Renal pelvis (tissue), 12 donors: ENCODE measurements at places on chromosomes 1 and 21.

- DNase-seq = no peak
These were observed 17.4 kb upstream of the NBPF1 start for GRCh38 chr1:16630661-16631247.

DNA sequence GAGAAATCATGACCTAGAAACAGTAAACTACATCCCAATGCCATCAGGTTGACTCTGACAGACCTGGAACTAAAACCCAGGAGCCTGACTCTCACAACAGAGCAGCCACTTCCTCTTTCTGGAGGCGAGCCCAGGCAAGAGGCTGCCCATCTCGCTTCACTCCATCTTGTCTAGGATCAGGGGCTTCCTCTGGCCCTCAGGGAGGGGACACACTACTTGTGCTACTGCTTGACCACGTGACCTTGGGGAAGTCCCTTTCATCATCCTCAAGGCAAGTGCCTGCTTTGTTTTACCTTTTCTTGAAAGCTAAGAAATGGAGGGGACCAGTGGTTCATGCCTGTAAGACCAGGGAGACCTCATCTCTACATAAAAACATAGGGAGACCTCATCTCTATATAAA, 2.6 kb upstream of the TENT5B start:
- DNase-seq = no peak

DNA sequence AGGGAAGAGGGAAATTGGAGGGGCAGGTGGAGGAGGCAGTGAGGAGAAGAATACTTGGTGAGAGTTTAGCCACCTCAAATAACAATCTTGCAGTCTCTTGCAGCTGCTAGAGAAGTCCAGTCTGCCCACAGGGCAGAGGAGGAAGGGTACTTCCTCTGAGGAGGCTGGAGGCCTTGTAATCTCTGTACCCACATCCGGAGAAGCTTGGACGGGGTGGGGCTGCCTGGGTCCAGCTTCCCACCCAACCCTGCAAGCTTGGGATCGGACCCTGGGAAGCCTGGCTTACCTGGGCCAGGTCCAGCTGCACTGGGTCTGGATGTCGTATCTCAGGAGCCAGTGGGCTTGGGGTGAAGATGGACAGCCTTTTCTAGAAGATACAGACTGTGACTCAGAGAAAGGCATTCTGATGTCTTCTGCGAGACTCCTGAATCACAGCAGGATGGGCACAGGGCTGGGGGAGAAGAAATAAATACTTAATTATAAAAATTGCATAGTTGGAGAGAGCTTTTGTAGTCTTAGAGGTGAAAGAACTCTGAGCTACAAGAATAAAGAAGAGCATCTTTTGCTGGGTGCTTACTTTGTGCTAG, 111.8 kb upstream of the JUN start:
- DNase-seq = no peak

- no peak for DNase-seq
These were observed 89.5 kb downstream of the NEK7 start for GRCh38 chr1:198246337-198246736.

DNA sequence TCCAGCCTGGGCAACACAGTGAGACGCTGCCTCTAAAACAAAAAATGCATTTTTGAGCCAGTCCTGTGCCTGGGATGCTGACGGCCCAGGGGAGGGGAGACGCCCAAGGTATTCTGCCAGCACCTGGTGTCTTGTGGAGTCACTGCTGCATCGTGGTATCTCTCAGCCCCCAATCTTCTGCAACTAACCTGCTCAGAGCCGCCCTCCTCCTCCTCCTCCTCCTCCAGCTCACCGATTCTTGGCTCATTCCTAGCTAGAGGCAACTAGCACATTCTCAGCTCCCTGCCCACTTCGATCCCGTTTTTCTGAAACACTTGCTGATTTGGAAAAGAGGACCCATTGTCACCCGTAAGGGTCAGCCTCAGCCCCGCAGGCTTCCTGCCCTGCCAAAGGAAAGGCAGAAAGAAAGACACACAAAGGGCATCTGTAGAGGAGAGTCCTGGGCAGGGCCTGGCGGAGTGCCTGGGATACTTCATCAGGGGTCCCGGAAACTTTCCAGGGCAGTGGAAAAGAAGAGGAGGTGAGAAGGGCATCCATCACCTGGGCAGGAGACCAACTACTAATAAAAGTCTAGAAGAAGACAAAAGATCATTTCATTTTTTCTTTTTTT, 20.7 kb downstream of the GPR157 start:
- DNase-seq = no peak

GRCh38 chr1:65003316-65003664, 36.9 kb upstream of the JAK1 start:
- no peak for DNase-seq

DNA sequence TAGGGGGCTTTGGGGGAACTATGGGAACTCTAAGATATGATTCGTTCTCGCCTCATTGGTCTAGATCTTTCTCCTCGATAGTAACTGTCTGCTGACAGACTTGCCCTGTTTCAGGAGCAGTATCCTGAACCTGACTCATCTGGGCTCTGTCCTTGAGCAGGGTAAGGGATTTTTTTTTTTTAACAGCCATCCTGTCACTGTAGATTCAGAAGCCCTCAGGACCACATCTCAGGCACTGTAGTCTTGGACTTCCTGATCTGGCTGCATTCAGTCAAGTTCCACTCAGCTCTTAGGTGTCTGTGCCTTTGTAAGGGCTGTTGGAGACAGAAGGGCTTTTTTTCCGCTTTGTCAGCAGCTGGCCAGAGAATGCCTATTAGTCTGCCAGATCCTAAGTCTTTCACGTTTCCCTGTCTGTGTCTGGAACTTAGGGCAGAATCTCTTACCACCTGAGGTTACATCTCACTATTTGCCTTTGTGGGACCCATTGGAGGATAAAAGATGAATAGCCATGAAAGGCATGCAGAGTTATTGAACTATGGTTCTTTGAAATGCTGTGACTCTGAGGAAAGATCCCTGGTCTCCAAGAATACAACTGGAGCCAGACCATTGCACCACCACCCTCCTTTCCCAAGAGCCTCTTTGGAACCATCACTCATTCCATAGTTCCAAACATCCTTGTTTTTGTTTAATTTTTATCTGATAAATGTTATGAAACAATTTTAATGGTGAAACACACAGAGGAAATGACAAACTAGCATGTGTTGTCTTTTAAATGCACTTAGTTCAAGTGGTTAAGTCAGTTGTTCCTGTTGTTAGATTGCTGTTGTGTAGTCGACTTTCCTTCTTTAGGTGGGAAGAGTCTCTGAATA, 49.7 kb upstream of the MACF1 start:
- no peak for DNase-seq

DNA sequence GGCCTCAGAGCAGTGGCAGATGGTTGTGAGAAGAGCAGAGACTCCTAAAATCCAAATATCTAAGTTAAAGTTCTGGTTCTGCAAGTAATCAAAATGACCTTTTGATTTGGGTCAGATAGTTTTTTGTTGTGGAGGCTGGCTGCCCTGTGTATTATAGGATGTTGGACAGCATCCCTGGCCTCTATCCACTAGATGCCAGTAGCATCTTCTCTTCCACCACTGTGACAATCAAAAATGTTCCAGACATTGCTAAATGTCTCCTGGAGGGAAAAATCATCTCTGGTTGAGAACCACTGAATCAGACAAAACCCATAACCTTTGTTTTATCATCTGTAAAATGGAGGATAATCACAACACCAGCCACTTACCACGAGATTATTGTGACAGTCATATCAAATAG, 5.9 kb upstream of the DPT start:
- DNase-seq = no peak

DNA sequence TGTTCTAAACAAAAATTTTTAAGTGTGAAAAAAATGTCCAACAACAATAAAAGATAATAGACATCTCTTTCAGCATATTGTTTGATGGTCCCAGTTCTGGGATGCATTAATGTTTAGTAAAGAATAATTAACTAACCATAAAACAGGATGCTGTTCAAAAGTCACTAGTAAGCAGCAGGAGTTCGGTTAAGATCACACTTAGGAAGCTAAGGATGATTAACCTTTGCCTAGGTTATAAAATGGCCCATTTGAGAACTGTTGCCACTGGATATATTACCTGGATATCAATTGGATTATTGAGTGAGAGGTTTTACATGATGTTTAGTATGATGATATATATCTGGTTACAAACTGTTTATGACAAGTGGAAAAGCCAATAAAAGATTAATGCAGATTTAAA, 171.7 kb downstream of the ATG4C start:
- DNase-seq = no peak
